ENCODE measurements at places on chromosomes 4 and X. TPM values are rescaled to one million over a fixed set of nuclear protein-coding genes. Genes with fewer than 3 reads are reported as not detected.

RHOH gene
- not detected for total RNA-seq

SSX4 gene
- total RNA-seq: not detected

GCNA gene
- total RNA-seq: 0.90 TPM

- peak; percentile 92 for DNase-seq
Observed at GRCh38 chr4:127634181-127634580, 1.4 kb downstream of the INTU start.

GRCh38 chrX:23731951-23732350, 11.1 kb downstream of the ACOT9 start:
- DNase-seq: no peak

GPR50 gene
- not detected for total RNA-seq

GRCh38 chr4:184854673-184855072, 28.9 kb upstream of the ACSL1 start:
- DNase-seq: no peak

DNA sequence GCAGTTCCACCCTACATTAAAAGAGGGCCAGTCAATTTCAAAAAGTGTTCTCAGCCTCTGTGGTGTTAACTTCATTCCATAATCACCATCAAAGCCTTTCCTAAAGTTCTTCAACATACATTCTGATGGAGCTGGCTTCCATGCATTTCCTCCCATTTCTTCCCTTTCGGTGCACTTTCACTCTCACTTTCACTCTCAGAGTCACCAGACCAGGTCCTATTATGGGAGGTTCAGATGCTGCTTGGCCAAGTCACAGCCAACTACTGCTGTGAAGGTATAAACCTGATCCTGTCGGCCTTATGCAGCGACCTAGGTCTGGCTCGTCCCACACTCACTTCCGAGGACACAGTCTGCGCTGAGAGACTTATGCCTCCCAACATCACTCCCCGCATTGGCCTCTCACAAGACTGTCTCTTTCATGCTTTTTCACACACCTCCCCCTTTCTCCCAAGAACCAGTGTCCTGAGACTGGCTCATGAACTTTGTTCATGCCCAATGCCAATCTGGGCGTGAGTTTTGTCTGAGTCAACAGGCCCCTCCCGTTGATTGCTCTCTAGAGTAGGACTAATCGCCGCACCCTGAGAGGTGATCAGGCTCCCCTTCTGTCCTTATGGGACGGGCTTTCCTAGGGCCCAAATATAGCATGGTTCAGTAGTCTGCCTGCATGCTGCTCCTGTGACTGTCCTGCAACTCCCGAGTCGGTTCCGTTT, 60.8 kb upstream of the XAGE1B start:
- DNase-seq: no peak

GRCh38 chr4:42385516-42385915, 11.8 kb upstream of the SHISA3 start:
- no peak for DNase-seq

- DNase-seq: peak; percentile 37
Observed at GRCh38 chrX:81174286-81174685, 27.4 kb downstream of the HMGN5 start.

GRCh38 chr4:94411296-94411695, 40.4 kb upstream of the PDLIM5 start:
- no peak for DNase-seq
